AG08396 (cell line): ENCODE measurements at places on chromosomes 3 and 15.

- no peak for DNase-seq
These were observed 206.3 kb downstream of the LSAMP start for GRCh38 chr3:116238846-116239565.

- DNase-seq, result no peak
These were observed 4.7 kb downstream of the EHD4 start for GRCh38 chr15:41967506-41968206.

DNA sequence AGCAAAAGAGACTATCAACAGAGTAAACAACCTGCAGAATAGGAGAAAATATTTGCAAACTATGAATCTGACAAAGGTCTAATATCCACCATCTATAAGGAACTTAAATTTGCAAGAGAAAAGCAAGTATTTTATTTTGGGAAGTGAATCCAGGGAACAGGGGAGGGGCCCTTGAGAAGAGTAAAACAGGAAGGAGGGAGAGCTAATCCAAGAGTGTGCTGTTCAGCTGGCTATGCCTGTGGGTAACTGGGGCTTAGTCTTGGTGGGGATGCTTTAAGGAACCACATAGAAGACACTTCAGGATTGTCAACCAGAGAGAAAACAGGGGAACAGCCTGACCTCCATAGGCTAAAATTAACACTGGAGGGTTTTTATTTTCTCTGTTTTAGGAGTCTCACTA is 3.9 kb upstream of the HHLA2 start:
- DNase-seq, result no peak

DNA sequence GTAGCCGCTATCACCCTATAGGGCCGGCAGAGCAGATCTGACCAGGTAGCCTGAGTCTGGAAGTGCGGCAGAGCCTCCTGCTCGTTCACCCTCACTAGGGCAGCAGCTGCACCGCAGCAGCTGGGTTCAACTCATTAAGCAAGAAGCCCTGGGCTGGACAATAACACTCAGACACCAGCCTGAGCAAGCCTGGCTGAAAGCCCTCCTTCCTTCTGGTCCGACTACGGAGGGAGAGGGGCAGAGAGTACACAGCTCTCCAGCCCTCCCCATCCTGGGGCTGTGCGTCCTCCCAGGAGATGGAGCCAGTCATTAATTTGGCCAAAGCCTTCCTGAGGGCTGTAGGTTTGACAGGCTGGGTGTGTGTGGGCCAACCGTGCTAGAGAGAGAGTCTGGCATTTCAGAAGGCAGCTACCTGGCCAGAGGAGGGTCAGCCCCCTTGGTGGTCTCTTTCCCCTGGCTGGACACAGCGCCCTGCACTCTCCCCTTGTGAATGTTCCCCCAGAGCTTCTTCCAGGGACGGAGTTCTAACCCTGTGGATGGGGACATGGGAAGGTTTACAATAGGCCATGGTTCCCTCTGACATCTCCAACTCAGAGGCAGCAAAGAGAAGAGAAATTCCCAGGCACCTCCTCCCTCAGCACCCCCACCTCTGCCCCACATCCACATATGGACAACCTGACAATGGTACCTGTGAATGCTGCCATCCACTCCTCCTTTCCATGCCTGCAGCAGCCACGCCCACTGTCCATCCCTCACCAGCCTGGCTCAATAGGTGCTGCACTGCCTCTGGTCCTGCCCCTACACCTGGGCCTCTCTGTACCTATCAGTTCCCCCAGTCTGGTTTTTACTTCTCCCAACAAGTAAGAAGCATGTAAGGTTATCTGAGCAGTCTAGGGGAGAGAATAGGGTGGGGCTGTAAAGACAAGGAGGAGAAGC is 6.5 kb downstream of the CHRNB4 start:
- no peak for DNase-seq

- DNase-seq, result peak; percentile 64
These were observed 17.0 kb downstream of the TGM5 start for GRCh38 chr15:43249699-43250203.

DNA sequence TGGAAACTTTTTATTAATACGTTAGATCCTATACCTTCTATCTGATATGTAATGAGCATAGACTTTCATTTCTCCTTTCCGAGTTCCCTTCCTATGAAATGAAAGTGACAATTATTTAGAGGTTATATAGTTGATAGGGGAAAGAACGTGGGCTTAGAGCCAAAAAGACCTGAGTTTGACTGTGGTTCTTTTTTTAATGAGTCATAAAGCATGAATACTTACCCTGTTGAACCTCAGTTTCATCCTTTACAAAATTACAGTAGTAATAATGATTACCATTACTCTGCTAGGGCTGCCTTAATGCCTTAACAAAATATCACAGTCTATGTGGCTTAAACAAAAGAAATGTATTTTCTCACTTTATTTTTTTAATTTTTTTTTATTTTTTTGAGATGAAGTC is 75.9 kb downstream of the AGBL1 start:
- no peak for DNase-seq
